ENCODE measurements at places on chromosomes 12 and 14.

DNA sequence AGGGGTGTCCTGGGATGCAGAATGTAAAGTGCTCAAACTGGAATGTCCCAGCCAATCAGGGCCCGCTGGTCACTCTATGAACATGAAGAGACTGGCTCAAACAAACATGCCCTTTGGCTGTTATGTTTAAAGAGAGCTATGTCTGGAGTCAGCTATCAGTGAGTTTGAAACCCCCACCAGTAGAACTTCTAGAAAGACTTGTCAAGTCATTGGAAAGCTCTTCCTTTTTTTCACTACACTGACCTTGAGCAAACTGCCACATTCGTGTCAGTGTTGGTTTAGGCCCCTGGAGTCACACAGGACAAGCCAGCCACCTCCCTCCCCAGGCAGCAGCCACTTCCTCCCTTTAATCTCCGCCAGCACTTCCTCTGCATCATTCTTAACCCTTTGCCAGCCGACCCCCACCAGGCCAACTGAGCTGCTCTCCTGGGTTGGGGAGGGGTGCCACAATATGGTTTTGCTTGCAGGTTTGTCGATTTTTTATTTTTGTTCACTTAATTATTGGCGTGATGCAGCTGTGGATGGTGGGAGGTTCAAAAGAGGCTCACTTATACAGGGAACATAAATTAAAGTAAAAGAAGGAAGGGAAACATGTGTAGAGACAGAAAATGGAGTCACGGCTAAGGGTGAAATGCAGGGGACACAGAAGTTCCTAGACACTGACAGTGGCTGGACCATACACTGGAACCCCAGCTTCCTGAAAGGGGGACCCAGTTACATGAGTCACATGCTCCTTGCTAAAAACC is 25.3 kb downstream of the CMKLR1 start:
- no peak for DNase-seq

GRCh38 chr12:18719922-18720510 is 17.8 kb downstream of the PLCZ1 start:
- DNase-seq: no peak

GRCh38 chr12:70040141-70040540 is 203.1 kb upstream of the CNOT2 start:
- no peak for DNase-seq

DNA sequence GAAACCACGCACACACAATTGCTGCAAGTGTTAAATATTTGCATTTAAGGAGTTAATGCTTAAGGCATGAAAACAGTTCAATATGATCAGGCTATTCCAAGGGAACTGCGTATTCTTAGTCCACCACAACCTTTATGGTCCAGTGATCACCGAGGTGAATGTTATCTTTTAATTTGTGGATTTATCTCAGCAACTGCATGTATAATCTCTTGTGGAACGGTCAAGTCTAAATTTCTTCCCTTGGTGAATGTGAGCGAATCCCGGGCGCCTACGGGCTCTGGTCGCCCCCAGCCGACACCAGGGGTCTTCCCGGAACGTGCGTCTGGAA is 999 bp upstream of the AK7 start:
- DNase-seq: no peak

GRCh38 chr14:74929242-74929641 is 6.2 kb upstream of the RPS6KL1 start:
- no peak for DNase-seq

DNA sequence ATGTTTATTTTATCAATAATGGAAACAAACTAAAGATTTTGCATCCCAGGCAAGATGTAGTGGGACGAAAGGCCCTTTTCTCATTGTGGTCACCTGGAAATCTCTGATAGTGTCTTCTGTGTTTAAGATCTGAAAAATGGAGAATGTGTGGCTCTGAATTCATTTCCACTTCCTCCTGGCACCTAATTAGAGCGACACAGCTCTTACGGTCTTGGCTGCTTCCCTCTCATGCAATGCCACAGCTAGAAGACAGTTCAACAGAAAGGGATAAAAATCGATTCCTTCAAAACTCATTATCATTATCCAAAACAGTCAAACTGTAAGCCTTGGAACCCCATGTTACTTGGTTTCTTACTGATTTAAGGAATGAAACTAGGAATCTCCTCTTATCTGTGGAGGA is 9.3 kb downstream of the ST8SIA1 start:
- DNase-seq: no peak
